ENCODE measurements at places on chromosomes 6 and 20.

DNA sequence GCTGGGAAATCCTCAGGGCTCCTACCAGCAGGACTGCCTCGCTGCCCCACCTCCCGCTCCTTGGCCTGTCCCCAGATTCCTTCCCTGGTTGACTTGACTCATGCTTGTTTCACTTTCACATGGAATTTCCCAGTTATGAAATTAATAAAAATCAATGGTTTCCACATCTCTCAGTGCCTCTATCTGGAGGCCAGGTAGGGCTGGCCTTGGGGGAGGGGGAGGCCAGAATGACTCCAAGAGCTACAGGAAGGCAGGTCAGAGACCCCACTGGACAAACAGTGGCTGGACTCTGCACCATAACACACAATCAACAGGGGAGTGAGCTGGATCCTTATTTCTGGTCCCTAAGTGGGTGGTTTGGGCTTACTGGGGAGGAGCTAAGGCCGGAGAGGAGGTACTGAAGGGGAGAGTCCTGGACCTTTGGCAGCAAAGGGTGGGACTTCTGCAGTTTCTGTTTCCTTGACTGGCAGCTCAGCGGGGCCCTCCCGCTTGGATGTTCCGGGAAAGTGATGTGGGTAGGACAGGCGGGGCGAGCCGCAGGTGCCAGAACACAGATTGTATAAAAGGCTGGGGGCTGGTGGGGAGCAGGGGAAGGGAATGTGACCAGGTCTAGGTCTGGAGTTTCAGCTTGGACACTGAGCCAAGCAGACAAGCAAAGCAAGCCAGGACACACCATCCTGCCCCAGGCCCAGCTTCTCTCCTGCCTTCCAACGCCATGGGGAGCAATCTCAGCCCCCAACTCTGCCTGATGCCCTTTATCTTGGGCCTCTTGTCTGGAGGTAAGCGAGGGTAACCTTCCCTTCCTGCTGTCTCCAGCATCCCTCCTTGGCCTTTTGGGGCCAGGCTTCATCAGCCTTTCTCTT lies at the start of gene CFB:
CFB (plus strand) TSS at position 589 of the 863 bp plus-strand sequence; CDS start at position 716, 127 bp downstream.
- ATAC-seq, result peak; percentile 92

- no peak for ATAC-seq
These were observed 156.0 kb upstream of the SOX4 start for GRCh38 chr6:21437581-21437980.

DNA sequence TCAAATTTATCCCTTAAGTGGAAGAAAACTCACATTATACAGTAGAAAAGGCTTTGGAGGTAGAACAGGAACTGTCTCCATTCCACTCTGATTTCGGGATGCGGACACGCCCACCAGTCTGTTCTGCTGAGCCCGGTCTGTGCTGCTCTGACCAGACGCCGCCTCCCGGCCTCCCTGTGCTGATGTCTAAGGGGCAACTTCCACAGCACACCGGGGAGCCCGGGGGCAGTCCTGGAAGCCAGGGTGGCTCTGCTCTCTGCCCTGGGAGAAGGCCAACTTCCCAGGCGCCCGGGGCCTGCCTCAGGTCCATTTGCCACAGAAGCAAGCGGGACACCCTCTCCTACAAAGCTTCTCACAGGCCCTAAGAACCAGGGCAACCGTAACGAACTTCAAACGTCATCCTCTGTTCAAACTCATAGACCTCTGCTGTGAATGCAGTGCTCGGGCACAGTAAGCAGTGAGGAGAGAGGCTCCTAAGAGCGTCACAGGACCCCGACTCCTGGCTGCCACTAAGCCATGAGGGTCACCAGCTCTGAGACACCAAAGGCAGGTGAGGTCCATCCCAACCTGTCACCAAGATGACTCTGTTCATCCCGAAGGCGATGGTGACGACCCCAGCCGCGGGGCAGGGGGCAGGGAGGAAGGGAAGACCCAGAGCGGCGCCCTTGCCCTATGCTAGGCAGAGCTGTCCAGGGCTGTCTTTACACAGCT lies 5.6 kb downstream of the TAF4 start:
- ATAC-seq, result no peak

DNA sequence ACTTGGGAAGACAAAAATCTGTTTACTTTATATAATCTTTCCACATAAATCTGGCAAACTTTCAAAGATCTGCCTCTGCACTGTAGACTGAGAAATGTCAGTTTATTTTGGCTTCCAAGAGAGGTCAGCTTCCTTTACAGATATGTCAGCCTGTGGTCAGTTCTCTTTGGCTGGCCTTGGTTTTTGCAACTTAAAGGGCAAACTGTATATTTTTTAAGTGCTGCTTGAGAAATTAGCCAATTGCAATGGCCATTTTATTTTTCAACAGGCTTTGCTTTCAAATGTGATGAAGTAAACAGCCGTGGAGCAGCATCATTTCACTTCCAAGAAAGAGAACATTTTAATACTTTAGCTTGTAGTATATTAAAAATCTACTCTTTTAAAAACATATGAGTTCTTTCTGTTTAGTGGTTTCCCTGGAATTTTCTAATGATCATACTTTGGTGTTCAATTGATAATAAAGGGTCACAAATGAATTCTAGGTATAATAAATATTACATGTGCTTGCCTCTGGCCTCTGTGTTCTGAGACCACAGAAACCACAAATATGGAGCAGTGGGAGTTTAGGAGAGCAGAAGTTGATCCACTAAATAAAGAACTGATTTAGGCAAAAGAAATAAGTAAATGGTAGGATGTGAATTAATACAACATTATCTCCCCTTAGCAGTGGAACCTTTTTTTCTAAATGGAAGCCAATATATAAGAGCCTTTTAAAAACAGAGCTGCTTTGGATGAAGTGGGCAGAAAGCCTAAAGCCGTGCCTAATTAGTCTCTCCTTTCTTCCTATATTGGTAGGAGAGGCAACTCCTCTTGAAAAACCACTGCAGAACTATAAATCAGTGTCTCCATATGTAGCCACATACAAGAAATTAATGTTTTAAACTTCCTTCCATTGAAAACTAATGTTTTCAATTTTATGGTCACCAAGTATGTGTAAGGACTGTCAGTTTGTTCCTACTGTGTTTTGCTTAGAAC lies 16.2 kb downstream of the ADGRB3 start:
- no peak for ATAC-seq

- no peak for ATAC-seq
These were observed 13.2 kb downstream of the GCNT2 start for GRCh38 chr6:10534419-10534762.

DNA sequence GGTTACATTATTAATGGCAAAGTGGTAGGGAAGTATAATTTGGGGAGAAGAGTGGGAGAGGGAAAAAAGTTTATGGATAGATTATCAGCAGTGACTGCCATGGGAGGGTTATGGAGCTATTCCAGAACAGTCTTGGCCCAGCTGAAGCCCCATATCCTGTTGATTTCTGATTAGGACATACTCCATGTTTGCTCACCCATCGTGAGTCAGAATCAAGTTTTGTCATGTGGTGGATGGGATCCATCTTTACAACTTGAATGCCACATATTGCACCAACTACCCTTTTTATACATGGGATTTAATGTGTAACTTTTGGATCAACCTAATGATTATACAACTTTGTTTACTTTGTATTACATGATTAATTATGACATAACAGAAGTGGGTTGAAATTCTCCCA lies 217.0 kb downstream of the HAO1 start:
- ATAC-seq, result no peak
